GOT3 (cell line): ENCODE measurements at places on chromosomes 1 and 21.

DNA sequence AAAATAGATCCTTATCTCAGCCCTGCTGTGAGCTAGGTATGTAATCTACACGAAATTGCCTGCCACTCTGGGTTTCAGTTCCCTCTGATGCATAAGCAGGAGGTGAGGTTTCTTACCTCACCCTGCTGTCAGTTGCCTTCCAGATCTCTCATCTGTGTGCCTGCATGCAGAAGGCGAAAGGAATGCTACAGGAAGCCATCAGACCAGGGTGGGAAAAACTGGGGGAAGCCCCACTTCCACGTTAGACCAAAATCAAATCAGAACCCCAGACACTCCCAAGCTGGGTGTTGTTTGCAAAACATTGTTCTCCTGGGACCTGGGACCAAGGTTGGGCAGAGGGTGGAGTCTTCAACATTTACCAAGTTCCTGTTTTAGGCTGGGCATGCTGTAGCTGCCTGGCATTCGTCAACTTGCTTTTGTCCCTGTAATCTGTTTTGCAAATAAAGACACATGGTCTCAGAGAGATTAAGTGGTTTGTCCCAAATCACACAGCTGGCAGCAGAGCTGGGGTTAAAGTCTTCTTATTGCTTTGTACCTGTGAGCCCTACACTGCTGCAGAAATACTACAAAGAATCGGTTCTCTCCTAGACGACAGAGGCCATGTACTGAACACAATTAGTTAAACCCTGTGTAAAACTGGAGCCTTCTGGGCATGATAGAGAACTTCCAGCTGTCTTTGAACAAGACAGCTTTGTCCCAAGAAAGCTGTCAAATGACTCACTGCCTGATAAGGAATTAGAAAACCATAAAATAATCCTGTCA lies 389.7 kb upstream of the RUNX1 start:
- DNase-seq = no peak

- no peak for DNase-seq
Observed at GRCh38 chr1:160081261-160081936, at the start of gene KCNJ9. Gene KCNJ9, plus strand, starts transcription at chr1:160081538. Its CDS starts 2,493 bp downstream, at chr1:160084031.

- DNase-seq = no peak
Observed at GRCh38 chr1:12067900-12068821, 5.1 kb downstream of the TNFRSF8 start.

DNA sequence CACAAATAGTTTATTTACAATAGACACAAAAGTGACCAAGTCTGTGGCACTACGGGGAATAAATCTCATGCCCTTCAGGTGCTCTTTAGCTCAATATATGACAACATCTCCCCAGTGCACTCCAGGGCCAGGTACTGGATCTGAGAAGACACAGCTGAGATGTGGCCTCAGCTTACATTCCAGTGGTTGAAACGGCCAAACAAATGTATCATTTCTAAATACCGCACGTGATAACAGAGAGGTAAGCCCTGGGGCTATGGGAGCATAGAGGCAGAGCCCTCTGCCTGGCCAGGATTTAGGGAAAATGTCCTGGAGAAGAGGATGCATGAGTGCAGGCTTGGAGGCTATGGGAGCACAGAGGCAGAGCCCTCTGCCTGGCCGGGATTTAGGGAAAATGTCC lies 630.5 kb downstream of the SMYD3 start:
- no peak for DNase-seq

GRCh38 chr1:112296908-112297307 lies 99.1 kb upstream of the CTTNBP2NL start:
- no peak for DNase-seq

DNA sequence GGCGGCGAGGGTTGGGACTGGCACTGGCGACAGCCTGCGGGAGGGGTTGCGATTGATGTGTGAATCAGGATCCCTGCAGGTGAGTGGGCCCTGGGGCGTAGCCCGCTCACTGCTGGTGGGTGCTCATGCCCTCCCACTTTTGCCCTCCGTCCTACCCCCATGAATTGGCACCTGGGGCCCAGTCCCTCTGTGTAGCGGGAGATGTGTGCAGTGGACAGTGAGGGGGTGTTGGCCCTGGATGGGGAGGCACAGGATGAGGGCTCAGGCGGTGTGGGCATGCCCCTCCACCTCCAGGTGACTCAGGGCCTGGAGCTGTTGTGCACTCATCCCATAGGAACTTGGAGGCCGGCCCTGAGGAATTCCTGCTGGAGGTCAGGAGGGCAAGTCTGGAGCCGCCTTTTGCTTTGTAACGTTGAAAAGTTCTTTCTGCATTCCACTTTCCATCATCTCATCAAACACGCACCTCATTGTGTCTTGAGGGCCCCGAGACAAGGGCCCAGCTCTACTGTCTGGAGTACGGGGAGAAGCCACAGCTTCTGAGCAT lies 3.0 kb downstream of the PEAR1 start:
- no peak for DNase-seq

DNA sequence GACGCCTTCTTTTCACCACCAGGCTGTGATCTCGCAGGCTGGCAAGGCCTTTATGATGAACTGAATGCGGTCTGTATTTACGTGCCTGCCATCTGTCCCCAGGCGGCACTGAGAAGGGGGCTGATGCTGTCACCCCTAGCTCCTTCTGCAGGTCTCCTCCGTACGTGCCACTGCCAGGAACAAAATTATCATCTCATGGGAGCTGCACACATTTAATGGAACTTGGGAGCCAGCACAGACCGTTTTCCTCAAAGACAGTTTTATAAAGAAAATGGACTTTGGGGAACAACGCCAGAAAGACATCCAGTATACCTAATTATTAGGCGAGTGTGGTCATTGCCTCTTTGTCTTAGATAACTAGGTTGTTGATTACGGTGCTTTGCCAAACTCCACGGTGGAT lies 434.5 kb downstream of the KIF26B start:
- DNase-seq = no peak

DNA sequence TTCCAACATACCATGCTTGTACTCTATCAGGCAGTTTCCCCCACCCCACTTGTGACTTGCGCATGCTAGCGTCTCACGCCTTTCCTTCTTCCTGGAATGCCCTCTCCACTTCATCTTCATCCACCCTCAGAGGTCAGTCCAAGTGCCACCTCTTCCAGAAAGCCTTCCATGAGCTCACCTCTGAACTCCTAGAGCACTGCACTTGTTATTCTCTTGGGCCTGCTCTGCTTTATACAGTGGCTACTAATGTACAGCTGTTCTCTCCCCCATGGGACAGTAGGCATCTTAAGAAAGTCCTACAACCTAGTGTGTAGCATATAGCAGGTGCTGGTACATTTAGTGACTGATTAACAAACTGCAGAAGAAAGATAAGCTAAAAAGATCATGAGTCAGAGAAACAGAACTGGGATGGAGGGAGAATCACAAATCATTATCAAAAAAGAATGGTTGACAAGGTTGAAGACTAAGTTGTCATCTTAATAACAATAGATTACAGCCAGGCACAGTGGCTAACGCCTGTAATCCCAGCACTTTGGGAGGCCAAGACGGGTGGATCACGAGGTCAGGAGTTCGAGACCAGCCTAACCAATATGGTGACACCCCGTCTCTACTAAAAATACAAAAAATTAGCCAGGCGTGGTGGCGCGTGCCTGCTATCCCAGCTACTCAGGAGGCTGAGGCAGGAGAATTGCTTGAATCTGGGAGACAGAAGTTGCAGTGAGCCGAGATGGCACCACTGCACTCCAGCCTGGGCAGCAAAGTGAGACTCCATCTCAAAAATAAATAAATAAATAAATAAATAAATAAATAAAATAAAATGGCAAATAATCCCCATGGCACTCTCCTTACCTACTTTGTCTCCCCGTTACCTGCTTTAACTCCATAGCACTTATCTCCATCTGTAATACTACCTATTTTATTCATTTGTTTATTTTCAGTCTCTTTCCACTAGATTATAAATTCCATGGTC lies 16.3 kb upstream of the TSPAN1 start:
- no peak for DNase-seq

- DNase-seq = no peak
Observed at GRCh38 chr1:181180407-181181031, 92.0 kb downstream of the IER5 start.

DNA sequence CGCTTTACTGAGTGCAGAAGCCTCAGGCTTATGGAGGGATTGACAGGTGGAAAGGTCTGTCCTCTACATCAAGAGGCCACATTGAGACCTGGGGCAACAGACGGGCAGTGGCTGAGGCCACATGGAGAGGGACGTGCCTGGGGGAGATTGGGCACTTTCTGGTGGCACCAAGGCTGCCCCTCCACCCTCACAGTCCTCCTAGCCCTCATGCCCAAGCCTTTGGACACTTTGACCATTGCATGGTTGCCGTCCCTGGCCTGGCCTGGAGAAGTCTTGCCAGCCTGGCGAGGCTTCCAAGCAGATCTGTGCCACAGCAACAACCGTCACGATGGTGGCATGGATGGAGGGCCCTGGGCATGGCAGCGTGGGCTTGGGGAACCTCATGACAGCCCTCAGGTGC lies 192.1 kb upstream of the VAMP3 start:
- DNase-seq = no peak

DNA sequence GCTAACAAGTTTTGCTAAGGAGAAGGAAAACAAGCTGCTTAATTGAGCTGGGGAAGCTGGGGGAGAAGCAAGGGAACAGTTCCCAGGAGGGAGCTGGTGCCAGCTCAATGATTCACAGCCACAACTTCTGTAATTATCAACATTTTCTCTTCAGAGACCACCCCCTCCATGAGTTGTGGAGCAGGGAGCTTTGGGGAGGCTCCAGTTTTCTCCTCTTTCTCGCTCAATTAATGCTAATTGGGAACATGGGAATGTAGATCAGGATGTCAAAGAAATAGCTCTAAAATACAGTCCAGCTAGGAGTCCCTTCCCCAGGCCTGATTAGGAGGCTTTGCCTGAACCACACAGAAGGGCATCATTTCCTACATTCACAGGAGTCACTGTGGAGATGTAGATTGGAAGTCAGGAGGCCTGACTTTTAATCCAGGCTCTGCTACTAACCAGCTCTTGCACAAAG lies 12.1 kb upstream of the MNDA start:
- no peak for DNase-seq

GRCh38 chr1:164595212-164595611 lies 36.2 kb downstream of the PBX1 start:
- no peak for DNase-seq

DNA sequence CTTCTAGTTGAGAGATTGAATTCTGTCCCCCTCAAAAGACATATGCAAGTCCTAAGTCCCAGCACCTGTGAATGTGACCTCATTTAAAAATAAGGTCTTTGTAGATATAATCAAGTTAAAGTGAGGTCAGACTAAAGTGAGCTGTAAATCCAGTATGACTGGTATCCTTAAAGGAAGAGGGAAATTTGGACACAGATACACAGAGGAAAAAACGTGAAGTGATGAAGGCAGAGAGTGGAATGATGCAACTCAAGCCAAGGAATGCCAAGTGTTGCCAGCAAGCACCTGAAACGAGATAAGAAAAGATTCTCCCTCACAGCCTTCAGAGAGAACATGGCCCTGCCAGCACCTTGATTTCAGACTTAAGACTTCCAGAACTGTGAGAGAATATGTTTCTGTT lies 444.7 kb upstream of the VAMP3 start:
- DNase-seq = no peak

GRCh38 chr1:230464671-230465070 lies 38.5 kb upstream of the PGBD5 start:
- no peak for DNase-seq

DNA sequence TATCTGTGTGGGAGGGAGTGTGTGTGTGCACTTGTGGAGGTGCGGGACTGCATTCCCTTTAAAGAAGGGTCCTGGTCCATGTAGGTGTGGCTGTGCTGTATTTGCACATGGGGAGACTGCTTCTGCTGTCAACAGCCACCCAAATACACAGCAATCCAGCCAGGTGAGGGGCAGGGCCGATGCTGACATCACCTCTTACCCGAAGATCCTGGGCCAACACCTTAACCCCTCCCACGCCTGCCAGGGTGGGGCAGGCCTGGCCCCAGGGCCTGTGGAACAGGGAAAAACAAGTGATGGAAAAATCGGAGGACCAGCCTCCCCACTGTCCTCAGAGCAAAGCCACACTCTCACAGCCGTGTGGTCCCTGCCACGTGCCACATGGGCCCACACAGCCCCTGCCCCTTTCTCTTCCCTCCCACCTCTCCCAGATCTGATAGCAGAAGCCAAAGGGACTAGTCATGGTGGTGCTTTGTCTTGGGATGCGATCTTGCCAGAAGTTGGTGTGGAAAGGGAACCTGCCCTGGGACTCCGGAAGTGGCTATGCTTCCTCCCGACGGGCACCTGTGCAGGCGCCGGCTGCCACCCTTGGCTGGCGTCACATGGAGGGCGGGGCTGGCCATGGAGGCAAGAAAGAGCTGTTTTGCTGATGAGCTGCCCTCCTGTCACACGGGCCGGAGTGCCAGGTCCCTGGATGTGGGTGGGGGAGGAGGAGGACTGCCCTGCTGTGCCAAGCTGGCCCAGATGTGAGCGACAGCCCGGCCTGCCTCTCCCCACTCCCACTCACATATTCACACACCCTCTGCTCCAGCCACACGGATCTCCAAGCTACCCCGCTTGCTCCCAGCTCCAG lies 7.8 kb upstream of the CASZ1 start:
- DNase-seq = no peak

GRCh38 chr1:235575597-235575996 lies 71.3 kb upstream of the B3GALNT2 start:
- DNase-seq = no peak

DNA sequence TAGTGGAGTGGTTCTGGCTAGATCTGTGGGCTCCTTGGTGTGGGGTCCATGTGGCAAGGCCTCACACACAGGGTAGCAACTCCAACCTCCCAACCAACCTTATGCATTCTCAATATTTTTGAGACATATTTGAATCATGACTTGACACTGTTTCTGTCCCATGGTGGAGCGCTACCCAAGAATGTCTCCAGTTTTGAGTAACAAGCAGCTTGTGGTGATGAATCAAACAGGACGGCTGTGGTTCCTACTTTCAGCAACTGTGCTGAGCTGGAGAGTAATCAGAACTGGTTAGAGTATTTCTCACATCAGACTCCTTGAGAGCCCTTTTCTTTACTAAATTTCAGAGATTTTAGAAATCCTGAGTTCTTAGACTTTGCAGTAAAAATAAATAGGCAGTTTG lies 3.1 kb downstream of the LCE3D start:
- no peak for DNase-seq

DNA sequence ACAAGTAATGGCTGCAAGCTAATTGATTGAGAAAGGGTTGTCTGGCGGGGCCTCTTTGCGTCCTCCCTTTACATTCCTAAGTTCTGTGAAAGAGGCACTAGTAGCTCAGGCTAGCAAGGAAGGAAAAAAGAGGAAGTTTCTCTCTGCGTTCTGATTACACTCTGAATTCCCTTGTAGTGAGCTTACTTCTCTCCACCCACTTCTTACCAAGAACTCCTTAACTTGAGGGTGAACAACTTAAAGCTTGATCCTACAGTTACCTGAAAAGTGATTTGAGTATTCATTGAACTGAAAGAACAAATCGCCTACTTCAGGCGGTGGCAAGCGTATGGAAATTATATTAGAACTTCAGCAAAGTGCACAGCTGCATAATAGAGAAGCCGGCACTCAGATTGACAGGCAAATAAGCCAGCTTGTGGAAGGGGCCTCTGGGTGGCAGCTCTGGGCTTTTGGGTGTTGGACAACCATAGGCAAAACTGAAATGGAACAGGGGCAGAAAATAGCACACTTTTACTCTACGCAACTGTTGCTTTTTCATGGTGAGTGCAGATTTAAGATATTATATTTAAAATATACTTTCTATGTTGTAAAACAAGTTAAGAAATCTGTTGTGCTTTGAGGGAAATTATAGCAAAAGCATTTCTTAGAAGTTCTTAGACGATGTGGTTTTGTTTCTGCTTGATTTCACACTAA lies 464.5 kb downstream of the USP25 start:
- DNase-seq = no peak
